Renal cortical epithelial cell (primary cell): ENCODE measurements at places on chromosomes 5 and 9. TPM values are rescaled to one million over a fixed set of nuclear protein-coding genes. Genes with fewer than 3 reads are reported as not detected.

GRCh38 chr9:123394291-123395235 lies 38.6 kb downstream of the CRB2 start:
- DNase-seq = no peak

DNA sequence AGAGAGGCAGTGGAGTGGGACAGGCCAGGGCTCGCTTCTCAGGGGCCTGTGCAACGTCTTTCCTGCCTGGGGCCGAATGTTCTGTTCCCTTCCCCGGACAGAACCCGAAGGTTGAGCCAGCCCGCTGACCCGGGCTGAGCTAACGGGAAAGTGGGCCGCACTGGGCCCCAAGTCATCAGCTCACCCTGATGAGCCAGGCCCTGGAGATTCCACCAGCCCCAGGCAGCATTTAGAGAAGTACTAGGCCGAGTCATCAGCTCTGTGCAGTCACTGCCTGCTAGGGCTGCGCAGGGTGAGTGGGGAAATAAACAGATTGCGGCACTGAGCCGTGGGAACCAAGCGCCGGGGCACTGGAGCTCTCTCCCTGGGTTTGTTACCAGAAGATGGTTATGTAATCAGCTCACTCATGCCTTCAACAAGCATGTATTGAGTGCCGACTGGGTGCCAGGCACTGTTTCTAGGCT lies 29.1 kb upstream of the DUSP1 start:
- DNase-seq = peak; percentile 91

GRCh38 chr9:73152953-73153352 lies 1.3 kb downstream of the ANXA1 start:
- no peak for DNase-seq

GRCh38 chr9:120608421-120608820 lies 28.5 kb upstream of the CDK5RAP2 start:
- no peak for DNase-seq

DNA sequence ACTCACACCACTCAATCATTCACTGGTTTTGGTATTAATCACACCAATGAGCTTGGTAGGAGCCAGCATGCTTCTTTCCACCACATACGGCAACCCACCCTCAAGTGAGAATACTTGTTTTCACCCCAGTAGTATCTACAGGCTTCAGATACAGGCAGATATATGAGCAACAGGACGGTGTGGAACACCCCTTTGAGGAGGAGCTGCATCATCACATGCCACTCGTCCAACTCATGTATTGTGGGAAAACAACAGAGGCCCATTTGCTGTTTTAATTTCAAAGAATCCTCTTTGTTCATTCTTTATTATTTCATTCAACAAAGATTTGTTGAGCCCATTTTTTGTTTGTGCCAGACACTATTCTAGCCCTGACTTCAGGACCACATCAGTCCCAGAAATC lies 46.0 kb downstream of the RORB start:
- no peak for DNase-seq

DNA sequence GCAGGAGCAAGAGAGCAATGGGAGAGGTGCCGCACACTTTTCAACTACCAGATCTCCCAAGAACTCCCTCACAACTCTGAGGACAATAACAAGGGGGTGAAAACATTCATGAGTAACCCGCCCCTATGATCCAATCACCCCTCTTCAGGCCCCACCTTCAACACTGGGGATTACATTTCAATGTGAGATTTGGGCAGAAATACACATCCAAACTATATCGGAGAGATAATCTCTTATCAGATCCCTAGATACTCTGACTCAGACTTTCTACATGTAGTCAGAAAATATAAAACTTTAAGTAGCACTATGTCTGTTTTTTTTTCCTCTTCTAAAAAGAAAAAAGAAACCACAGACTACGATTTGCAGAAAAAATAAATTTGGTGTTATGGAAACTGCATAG lies 1595.9 kb upstream of the NUDT12 start:
- no peak for DNase-seq

DNA sequence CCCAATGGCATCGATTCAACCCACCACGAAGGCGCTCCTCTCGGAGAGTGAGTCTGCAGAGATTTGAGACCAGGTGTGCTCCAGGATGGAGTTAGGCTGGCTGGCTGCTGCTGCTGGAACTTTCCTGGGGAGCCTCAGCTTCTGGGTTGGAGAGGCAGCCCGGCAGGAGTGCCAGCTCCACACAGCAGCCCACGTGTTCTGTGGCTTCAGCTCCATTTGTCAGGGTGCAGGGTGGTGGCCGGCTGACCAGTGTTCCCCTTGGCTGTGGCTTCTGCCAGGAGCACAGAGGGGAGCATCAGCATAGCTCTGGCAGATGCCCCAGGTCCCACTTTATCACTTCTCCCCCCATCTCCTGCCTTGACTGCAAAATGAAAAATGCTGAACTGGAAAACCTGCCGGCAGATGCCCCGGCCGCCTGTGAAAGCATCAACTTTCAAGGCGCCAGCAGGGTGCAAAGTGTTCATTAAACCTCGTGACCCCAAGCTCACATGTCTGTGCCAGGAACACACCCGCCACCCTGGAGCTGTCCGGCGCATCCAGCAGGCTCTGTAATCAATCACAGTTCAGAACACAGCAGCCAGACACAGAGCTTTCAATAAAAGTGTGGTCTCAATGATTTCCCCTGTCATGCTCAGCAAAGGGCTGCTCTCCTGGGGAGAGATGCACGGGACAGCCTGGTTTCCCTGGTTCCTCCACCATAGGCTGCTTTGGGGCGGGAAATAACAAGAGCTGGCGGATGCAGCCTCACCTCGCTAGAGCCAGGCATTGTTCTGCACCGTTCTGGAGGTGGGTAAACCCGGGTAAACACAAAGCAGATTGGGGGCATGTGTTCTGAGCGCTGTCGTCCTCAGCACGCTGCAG lies 53.2 kb downstream of the TRIP13 start:
- DNase-seq = no peak

- DNase-seq = no peak
Observed at GRCh38 chr5:32501071-32502002, 56.8 kb upstream of the ZFR start.

DNA sequence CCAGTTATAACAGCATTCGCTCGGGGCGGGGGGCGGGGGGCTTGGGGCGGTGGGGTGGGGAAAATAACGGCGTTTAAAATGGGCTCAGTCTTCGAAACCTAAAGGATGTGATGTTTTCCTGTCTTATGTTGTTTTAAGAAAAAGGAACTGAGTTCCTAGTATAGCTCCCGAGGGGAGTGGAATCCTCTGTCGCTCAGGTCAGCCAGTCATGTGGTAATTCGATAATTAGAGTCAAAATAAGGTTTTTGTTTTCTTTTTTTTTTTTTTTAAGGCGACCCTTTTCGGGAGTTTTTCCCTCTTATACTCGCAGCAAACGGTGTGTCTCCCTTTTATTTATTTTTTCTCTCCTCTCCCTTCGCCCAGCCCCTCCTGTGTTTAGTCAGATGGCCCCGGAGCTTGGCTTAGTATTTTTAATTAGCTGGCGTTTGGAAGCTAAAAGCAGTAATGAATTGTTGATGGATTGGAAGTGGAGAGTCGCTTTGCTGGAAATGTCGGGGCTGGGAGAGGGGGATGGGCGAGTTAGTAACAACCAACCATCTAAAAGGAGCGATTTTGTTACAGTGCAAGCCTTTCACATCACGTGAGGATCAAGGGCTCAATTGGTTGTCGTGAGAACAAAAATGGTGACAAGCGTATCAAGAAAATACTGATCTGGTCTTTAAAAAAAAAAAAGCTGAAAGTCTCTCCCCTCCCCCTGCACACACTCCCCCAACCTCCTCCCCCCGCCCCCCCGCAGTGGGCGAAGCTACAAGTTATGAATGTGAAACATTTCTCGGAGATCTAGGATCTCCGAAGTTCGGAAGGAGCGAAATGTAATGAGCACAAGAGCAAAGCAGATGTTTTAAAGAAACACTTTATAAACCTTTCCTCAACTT lies 714 bp upstream of the ZNF608 start:
- peak; percentile 97 for DNase-seq

Gene TXNDC8
- total RNA-seq = not detected in 2 replicates

Gene TIFAB
- not detected in 2 replicates for total RNA-seq

Gene PDLIM4
- 92.0 and 249 TPM in 2 replicates for total RNA-seq
